Ascending aorta (tissue), 2 donors: ENCODE measurements at places on chromosomes 6 and 20.

DNA sequence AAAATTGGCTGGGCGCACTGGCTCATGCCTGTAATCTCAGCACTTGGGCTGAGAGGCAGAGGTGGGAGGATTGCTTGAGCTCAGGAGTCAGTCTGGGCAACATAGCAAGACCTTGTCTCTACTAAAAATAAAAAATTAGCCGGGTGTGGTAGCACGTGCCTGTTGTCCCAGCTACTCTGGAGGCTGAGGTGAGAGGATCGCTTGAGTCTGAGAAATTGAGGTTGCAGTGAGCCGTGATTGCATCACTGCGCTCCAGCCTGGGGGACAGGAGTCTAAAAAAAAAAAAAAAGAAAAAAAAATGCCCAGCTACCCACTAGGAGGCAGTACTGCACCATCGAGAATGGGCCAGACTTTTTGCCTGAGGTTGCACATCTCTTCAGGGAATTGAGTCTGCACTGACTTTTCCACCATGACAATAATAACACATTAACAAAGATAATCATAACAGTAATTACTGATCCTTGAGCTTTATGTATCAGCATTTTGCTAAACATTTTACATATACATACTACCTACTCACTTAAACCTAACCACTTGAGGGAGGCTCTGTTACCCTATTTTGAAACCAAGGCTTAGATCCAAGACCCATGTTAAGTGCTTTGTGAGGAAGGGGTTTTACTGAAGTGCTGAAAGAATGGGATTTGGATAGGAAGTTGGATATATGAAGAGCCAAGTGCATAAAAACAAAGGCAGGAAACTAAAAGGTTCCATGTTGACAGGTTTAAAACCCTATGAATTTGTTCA is 21.0 kb downstream of the SRSF3 start:
- peak; percentile 73 for DNase-seq

GRCh38 chr20:15342991-15343523 is 1005.6 kb upstream of the FLRT3 start:
- no peak for DNase-seq

DNA sequence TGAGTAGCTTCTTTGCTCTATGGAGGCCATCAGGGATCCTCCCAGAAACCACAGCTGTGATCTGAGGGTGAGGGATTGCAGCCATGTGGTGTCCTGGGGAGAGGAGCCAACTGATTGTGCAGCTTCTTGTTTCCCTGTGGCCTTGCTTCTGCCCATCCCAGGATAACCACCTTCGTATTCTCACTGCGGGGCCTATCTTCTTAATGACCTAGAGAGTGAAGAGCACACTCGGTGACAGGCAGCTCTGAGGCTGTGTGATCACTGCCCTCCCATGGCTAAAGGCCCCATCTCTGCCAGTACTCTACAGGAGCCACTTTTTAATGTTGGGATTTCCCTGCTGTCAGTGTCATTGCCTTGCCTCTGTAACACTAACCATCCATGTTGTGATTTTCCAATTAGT is 5.3 kb upstream of the RAET1L start:
- no peak for DNase-seq

GRCh38 chr6:118485601-118486550 is 62.2 kb upstream of the PLN start:
- no peak for DNase-seq

GRCh38 chr6:75855052-75855451 is 106.0 kb downstream of the MYO6 start:
- no peak for DNase-seq

GRCh38 chr6:20279608-20280287 is 67.5 kb upstream of the MBOAT1 start:
- DNase-seq: no peak

DNA sequence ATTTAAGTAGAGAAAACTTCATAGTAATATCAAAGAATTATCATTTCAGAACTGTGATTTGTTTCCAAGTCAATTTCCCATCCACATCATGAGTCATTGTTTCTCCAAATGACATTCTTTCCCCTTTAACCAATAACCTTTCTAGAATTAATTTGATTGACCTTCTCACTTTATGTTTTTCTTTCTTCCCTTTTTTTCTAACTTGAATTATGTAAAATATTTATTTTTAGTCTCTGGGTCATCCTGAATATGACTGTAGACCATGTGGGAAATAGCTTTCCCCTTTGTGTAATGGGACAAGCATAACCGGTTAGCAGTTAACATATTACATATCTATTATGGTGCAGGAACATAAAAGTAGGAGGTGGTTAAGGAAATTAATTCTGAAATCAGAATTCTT is 291.1 kb downstream of the GJA1 start:
- no peak for DNase-seq

DNA sequence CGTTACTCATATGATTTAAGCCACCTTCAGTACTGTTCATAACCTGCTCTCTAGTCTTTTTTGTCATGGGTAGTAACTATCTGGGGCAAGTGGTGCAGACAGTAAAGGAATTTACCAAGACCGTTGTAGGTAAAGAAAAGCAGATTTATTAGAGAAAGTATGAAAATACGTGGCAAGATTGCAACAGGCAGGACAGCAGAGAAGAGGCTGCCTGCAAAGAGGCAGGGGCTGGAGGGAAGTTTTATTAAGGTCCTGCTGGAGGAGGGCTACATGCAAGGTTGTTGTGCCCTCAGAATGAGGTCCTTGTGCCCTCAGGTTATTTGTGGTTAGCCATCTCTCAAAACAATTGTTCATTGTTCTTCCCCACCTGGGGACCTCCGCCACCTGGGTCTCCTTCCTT is 444.3 kb downstream of the BCKDHB start:
- DNase-seq: no peak

DNA sequence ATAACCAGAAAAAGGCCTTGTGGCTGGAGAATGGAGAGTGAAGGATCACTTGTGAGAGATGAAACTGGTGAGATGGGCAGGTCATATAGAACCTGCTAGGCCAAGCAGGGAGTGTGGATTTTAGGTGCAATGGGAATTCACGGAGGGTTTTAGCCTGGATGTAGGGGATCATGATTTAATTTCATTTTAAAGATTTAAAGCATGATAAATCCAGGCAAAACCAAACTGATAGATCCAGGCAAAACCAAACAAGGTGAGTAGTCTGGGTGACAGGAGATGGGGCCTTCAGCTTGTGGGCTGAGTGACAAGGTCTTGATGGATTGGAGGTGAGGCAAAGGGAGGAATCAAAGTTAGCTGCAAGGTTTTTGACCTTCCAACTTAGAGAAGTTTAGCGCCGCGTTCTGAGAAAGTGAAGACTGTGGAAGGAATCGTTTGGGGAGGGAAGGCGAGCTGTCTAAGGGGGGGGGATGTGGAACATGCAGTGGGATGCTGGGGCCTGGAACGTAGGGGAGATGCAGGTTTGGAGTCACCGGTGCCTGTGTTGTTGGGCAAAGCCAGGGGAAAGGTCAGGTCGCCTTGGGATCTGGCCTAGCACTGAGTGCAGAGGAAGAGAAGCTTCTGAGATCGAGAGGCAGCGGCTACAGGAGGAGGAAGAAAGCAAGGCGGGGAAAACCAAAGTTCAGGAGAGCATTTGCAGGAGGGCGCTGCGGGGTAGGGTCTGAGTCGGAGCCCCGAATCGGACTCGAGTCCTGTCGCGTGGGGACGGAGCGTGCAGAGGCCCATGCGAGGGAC is 1.3 kb upstream of the PLCG1 start:
- DNase-seq: no peak

DNA sequence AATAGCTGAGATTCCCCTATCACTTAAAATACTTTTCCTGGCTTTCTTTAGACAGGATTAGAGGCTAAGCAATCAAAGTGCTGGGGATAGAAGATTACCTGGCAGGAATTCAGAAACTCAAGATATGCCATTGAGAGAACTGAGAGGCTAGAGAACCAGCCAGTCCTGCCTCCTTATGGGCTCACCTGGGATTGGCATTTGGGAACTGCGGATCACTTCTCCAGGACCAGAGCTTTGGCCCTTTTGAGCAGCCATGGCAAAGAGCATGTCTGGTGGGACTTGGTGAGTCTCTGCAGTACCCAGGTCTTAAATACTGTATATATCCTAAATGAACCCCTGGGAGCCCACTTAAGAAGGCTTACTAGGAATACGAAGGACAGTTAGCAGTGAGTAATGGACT is 399.1 kb downstream of the BTBD3 start:
- no peak for DNase-seq

- DNase-seq: no peak
Observed at GRCh38 chr6:71900642-71901041, 14.3 kb downstream of the RIMS1 start.

DNA sequence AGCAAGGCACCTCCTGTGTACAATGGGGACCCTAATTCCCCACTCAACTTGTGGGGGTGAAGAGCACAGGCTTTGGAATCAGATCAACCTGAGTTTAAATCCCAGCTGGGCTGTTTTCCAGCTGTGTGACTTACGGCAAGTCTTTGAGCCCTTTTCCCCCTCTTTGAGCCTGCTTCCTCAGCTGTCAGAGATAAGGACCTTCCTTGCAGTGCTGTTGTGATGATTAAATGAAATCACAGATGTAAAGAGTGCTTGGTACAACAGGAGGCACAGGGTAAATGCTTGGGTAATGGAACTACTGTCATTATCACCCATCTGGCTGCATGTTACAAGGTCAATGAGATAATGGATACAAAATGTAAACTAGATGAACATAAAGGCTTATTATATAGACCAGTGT is 3.2 kb downstream of the SNX21 start:
- no peak for DNase-seq

GRCh38 chr6:795046-795685 is 102.2 kb upstream of the EXOC2 start:
- no peak for DNase-seq

GRCh38 chr6:162260027-162260426 is 467.5 kb downstream of the PRKN start:
- no peak for DNase-seq

DNA sequence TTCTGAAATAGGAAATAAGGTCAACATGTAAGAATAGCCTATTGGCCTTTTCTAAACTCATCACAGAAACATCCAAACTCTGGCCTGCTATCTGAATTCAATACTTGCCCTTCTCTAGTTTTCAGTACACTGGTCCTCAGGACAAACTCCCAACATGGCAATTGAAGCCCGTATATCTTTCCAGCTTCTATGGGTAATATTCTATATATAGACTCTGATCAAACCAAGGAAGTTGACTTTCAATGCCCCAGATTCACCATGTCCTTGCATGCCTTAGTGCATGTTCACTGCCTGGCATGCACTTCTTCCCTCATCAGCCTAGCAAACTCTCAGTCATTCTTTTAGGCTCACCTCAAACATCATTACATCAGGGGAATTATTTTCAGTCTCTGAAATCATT is 73.2 kb downstream of the RSPO3 start:
- DNase-seq: no peak

- DNase-seq: no peak
Observed at GRCh38 chr20:37999526-38000263, 33.6 kb downstream of the TTI1 start.

- no peak for DNase-seq
Observed at GRCh38 chr6:36133148-36133547, 2.8 kb downstream of the MAPK13 start.

DNA sequence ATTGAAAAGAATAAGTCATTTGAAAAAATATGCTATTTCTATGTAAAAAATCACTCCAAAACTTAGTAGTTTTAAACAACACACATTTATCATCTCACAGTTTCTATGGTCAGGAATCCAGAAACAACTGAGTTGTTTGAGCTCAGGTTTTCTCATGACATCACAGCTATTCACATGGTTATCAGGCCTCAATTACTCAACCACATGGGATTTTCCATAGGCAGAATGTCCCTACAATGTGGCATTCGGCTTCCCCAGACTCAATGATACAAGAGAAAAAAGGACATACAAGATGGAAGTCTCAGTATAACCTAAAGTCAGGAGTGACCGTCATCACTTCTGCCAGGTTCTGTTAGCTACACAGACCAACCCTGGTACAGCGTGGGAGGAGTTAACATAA is 3.4 kb upstream of the SLC35D3 start:
- DNase-seq: no peak

DNA sequence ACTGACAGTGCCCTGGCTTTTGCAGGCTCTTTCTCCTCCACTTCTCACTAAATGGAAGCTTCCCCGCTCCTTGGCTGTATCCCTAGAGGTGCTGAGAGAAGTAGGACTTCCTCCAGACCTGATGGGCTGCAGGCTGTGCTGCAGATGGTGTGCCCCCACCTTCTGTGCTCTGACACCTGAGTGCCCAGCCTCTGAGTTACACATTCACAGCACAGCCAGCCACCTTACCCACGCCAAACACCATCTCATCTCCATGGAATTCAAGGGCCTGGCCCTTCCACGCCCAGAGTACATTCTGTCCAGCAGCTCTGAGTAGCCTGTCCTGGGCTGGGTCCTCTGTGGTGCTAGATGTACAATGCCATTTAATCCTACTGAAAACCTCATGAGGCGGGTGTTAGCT is 5.3 kb downstream of the SFTA2 start:
- DNase-seq: no peak

GRCh38 chr20:13042458-13042794 is 33.7 kb downstream of the SPTLC3 start:
- DNase-seq: no peak

- DNase-seq: no peak
Observed at GRCh38 chr6:13485303-13485702, 2.1 kb downstream of the GFOD1 start.

DNA sequence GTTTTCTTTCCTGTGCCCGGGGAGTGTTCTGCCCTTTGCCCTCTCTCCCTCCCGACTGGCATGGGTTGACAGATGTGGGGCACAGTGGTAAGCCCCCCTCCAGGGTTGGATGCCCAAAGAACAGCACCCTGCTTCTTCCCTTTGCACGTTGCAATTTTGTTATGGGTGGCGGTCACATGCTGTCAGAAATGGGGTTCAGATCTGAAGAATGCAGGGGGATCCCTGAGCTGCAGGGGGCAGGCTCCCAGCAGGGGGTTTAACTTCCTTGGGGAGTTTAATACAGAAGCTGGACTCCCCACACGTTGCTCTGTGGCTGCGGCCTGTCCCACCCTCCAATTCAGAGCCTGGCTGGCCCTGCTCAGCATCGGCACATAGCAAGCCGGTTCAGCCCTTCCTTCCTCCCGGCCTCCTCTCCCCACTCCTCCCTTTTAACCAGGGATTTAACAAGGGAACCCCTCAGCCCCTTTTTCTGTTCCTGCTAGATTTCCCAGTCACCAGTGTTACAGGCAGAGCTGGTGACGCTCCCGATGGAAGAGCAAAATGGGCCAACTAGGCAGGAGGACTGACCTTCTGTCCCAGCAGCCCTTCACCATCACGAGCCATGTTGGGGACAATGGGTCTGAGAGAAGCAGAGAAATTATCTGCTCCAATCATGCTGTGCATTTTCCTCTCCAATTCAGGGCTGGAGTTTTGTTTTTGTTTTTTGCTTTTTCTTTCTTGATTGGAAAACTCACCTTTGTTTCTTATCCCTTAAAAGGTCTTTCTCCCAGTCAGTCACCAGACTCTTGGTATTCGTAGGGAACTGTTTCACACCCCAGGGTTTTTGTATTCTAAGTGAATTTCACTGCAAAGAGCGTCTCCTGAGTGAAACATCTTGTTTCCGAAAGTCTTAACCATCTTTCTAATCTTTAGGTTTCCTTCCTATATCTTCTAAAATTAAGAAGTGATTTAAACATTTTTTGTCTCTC is 6.8 kb downstream of the FOXF2 start:
- peak; percentile 31 for DNase-seq
